Tibial artery (tissue), 4 donors: ENCODE measurements at places on chromosomes 2 and 18.

DNA sequence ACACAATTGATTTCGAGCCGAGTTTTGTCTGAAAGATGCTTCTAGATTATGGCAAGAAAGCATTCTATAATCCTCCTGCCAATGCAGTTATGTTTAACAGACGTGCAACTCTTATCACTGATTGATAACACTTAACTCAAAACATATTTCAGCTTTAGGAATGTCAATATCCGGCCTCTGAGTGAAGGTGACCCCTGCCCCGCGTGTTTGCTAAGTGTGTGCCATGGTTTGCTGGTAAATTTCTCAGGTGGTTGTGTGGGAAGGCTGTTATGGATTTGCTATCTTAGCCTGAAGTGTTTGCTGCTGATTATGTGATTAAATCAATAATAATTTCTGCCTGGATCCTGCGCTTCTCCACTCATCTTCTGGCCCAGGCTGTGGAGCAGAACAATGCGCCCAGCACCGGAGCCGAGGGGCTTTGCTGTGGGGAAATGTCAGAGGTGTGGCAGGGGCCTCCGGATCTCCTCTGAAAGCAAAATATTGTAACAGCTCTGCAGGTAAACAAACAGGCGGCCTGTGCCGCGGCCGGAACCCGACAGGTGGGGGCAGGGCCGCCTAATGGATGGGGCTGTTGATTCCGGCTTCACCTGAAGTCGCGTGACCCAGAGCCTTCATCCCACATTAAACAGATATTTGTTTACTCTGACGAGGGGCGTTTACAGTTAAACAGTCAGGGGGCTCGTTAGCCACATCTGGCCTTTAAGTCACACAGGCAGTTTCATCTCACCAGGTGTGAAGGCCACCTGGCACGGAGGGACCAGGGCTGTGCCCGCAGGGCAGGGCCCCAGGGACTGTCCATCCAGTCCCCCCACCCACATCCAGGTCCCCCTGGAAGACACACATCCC, 210.7 kb upstream of the SALL3 start:
- DNase-seq, result no peak

- DNase-seq, result no peak
Observed at GRCh38 chr2:227860221-227860641, 11.2 kb upstream of the DAW1 start.

DNA sequence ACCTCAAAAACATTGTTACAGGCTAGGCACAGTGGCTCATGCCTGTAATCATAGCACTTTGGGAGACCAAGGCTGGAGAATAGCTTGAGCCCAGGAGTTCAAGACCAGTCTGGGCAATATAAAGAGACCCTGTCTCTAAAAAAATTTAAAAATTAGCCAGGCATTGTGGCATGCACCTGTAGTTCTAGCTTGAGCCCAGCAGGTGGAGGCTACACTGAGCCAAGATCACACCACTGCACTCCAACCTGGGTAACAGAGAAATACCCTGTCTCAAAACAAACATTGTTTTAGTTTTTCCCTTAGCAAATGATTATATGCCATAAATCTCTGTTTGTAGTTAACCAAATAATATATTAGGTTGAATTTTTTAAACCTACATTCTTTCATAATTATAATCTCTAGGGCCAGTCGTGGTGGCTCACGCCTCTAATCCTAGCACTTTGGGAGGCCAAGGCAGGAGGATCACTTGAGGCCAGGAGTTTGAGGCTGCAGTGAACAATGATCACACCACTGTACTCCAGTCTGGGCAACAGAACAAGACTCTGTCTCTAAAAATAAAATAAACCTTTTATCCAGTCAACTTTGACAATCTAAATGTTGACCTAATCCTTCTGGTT, 13.3 kb upstream of the CYP20A1 start:
- DNase-seq, result no peak

GRCh38 chr2:106919012-106919411, 33.0 kb upstream of the ST6GAL2 start:
- DNase-seq, result no peak

DNA sequence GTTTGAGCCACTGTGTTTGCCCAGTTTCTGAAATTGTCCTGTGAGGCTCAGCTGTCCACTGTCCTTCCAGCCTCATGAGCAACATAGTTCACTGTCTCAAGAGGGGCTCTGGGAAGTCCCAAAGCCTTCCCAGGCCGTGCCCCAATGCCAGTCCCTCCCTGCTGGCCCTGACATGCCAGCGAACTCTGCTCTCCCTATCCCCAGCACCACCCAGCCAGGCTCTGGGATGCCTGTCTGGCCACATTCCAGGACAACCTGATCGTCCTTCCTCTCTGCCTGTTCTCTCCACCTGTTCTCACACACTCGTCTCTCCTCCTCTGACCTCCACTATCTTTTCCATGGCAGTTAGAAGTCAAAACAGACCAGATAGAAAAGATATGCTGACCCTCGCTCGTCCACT, 278.0 kb upstream of the ID2 start:
- no peak for DNase-seq

DNA sequence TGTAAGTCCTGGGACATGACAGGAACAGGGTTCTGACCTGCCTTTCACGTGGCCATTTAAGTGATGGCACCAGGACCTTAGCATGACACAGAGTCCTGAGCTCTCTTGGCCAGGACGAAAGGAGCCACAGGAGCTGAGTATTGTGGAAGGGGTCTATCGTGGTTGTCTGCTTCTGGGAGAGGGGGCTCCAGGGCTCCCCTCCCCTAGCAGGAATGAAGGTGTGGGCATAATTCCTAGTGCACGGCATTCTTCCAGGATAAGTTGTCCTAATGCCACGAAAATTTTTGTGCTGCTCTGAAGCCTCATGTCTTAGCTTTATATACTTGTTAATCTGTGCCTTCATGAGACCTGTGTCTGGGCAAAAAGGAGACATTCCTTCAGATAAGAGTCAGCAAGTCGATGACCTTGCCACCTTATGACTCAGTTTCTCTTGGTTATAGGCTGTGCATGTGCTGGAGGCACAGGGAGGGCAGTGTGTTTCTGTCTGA, 17.1 kb downstream of the GATA6 start:
- DNase-seq, result no peak

GRCh38 chr18:37641573-37641972, 76.0 kb upstream of the CELF4 start:
- DNase-seq, result no peak

DNA sequence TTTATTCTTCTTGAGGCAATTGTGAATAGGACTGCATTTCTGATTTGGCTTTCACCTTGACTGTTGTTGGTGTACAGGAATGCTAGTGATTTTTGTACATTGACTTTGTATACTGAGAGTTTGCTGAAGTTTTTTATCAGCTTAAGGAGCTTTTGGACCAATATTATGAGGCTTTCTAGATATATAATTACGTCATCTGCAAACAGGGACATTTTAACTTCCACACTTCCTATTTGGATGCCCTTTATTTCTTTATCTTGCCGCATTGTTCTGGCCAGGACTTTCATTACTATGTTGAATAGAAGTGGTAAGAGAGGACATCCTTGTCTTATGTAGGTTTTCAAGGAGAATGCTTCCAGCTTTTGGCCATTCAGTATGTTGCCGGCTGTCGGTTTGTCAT, 425.4 kb upstream of the CHAC2 start:
- DNase-seq, result no peak

DNA sequence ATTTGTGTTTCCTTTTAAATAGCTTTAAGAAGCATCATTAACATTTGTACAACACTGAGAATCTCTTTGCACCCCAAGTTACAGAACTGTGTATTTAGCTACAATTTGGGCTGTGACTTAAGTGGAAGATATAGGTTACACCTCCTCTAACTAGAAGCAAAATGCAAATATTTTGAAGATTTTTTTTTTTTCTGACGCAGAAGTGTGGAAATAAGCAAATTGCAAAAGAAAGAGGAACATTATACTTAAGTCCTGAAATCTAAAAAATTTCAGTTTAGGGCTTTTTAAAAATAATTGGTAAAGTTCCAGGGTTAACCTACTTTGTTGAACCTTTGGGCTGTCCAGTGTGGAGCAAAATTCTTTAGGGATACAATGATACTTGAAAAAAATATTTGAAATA, 41.4 kb upstream of the RBMS1 start:
- DNase-seq, result no peak

- DNase-seq, result no peak
Observed at GRCh38 chr2:202172439-202173211, 65.8 kb downstream of the SUMO1 start.

DNA sequence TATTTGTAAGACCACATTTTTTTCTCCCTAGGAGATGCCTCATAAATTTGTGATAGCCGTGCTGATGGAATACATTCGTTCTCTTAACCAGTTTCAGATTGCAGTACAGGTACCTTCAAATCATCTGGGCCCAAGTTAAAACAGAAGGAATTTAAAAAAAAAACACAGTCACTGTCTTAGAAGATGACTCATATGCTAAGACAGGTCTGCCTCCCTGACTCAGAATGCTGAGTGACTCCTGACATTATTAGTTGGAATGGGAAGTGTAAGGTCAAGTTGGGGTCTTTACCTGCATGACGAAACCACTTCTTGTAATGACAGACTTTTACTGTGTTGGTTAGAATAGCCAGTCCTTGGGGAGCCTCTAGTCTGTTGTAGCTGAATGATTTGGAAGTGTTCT, 26.3 kb downstream of the RMC1 start:
- no peak for DNase-seq

DNA sequence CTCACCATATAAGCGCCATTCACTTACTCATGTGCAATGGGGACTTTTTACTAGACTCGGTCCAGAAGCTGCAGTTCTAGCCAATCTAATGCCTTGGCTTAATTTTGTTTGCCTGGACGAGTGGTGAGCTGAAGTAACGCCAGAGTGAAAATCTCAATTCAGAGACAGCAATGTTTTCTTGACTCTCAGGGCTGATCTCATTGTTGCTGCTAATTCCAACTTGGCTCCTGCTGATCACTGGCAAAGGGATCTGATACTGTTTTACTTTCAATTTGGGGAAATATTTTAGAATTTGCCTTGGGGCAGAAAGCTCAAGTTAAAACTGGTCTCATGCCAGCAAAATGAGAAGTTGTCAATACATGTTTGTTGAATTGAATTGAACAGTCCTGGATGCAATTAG, 906.6 kb upstream of the CDH2 start:
- DNase-seq, result no peak

DNA sequence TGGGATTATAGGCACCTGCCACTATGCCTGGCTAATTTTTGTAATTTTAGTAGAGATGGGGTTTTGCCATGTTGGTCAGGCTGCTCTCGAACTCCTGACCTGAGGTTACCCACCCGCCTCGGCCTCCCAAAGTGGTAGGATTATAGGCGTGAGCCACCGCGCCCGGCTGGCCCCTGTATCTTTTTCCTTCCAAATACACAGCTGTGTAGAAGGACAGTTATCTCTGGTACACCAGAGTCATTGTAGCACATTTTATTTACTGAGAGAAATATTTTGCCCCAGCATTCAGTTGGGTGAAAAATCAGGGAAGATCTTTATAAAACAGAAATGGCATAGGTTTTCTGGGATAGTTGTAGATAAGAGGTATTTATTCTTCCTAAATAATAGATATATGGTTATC, 23.5 kb upstream of the POLR1B start:
- no peak for DNase-seq

- no peak for DNase-seq
Observed at GRCh38 chr2:67755156-67755882, 307.5 kb downstream of the C1D start.

GRCh38 chr2:10389573-10389972, 58.6 kb downstream of the ODC1 start:
- no peak for DNase-seq

GRCh38 chr2:164260506-164260905, 360.8 kb downstream of the GRB14 start:
- no peak for DNase-seq

DNA sequence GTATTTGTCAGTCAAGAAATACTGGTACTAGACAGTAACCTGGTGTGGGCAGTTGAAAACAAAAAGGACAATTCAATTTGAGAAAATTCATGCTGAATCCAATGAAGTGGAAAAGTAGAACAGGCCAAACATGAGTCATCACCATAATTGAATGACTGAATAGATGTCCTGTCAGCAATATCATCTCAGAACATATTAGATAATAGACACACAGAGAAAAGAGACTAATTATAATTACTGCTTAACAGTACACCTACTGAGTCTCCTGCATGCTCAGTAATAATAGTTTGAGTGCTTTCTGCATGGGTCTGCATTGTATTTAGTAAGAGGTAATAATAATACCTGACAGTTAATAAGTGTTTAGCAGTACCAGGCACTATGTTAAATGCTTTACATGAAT, 138.6 kb upstream of the ZC3H15 start:
- DNase-seq, result no peak

GRCh38 chr18:9755615-9756014, 47.5 kb downstream of the RAB31 start:
- no peak for DNase-seq

GRCh38 chr2:144364944-144365738, 154.8 kb downstream of the ZEB2 start:
- DNase-seq, result no peak

GRCh38 chr2:199111458-199111857, 346.3 kb downstream of the SATB2 start:
- no peak for DNase-seq

- no peak for DNase-seq
Observed at GRCh38 chr2:231207734-231208133, 9.3 kb downstream of the ARMC9 start.

GRCh38 chr2:232898592-232899543, 28.8 kb downstream of the SNORC start:
- no peak for DNase-seq

DNA sequence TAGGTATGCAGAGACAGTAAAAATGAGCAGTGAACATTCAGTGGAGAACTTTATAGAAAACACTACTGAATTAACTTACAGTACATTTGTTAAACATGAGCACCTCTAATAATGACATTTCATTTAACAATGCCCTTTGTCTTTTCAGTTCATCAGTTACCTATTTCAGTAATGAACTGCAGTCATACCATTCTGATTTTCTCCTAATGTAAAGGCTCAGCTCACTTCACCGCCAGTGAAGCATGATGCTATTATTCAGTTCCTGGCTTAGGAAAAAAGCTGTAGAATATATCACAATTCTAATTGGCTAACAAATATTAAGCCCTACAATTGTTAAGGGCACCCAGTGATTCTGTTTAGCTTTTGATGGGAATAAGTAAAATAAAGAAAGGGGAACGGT, 37.1 kb upstream of the CCDC93 start:
- DNase-seq, result no peak

DNA sequence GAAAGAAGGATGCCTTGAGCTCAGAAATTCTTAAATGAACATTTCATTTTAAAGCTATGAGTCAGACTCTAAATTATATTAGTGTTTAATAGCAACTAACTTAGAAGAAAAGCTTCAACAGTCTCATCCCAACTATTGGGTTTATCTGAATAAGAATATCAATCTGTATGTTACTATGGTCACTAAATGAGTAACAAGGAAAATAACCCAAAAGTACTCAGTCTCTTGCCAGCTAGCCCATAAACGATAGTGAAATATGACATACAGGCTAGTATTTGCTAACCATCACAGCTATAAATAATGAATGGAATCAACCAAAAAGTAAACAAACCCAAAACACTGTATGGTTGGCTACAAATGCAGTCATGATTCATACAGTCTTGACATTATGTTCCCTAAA, 174.9 kb downstream of the RAB3GAP1 start:
- no peak for DNase-seq

DNA sequence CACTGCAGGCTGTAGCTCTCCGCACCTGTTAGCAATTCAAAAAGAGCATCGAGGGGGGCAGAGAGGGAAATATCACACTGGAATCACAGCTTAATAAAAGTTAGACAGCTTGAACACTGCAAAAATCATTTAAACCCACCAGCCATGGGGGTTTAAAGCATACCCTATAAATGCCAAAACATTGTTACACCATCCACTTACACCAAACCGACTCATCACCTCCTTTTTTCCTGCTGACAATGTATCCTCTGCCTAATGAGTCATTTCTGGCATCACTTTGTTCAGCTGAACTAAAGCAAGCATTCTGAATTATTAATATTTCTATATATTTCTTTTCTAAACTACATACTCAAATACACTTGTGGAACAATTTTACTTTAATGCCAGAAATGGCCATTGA, 21.6 kb downstream of the MC4R start:
- no peak for DNase-seq
